Activated CD4-positive, alpha-beta T cell treated with anti-CD3 and anti-CD28 coated beads for 36 hours (primary cell): ENCODE measurements at places on chromosomes 1 and 21.
A peak's percentile ranks its signal among the peaks of the same experiment; 100 is the strongest.

GRCh38 chr21:46150491-46151121 is 4.8 kb downstream of the FTCD start:
- H3K4me1 ChIP-seq = no peaks in the 10 kb centered on the region
- no peaks in the 10 kb centered on the region for H3K36me3 ChIP-seq
- H3K27me3 ChIP-seq = no peaks in the 10 kb centered on the region
- DNase-seq = peak; percentile 1
- H3K4me3 ChIP-seq = no peak overlapping the region

DNA sequence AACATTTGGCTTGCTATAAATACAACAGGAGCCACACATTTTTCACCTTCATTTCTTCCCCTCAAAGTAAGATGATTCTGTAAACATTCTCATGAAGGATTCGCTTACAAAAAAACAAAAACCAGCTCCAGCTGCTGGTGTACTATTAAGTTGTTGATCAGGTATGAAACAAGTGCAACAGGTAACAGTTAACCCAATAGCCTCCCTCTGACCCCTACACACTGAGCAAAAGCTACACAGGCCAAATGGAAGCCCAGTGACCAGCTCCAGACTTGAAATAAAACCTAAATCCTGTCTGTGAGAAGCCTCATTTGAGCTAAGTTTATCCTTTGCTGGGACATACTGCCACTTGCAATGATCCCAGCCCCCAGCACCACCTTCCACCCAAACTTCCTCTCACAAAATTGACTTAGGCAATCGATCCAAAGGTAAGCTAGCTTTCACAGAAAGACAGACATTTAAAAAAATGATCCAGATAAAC is 991 bp downstream of the TIAM1 start:
- peaks cover 15% of the 10 kb centered on the region for H3K36me3 ChIP-seq
- H3K4me1 ChIP-seq = peaks cover 60% of the 10 kb centered on the region
- H3K27ac ChIP-seq = peak overlapping the region; percentile 93
- peak overlapping the region; percentile 85 for H3K4me3 ChIP-seq
- DNase-seq = no peak
- H3K27me3 ChIP-seq = peaks cover 5% of the 10 kb centered on the region

- no peak overlapping the region for H3K4me3 ChIP-seq
- DNase-seq = no peak
- no peaks in the 10 kb centered on the region for H3K36me3 ChIP-seq
- H3K27ac ChIP-seq = no peak overlapping the region
Observed at GRCh38 chr1:98099501-98099900, 178.7 kb upstream of the DPYD start.

GRCh38 chr1:75234562-75234961 is 100.4 kb downstream of the LHX8 start:
- no peaks in the 10 kb centered on the region for H3K36me3 ChIP-seq
- no peak overlapping the region for H3K4me3 ChIP-seq
- H3K27me3 ChIP-seq = peaks cover 2% of the 10 kb centered on the region
- H3K4me1 ChIP-seq = no peaks in the 10 kb centered on the region

- H3K27me3 ChIP-seq = no peaks in the 10 kb centered on the region
- no peak for DNase-seq
- no peak overlapping the region for H3K4me3 ChIP-seq
Observed at GRCh38 chr1:108590957-108591356, 31.1 kb downstream of the EEIG2 start.

DNA sequence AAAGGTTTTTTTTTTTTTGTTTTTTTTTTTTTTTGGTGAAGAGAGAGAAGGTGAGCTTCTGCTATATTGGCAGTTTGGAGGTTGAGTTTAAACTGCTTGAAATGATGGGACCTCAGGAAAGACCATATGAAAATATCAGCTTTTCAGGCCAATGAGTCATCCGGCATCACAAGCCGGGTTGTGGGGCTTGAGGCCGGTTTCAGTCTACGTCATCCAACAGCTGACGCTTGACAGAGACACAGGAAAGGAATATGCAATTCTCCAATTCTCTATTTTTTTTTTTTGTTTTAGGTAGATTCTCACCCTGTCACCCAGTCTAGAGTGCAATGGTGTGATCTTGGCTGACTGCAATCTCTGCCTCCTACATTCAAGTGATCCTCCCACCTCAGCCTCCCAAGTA is 52.4 kb downstream of the KCNJ6 start:
- H3K4me3 ChIP-seq = no peak overlapping the region
- no peaks in the 10 kb centered on the region for H3K4me1 ChIP-seq
- H3K36me3 ChIP-seq = no peaks in the 10 kb centered on the region
- peaks cover 10% of the 10 kb centered on the region for H3K27me3 ChIP-seq

- H3K4me1 ChIP-seq = no peaks in the 10 kb centered on the region
- no peak overlapping the region for H3K27ac ChIP-seq
- H3K36me3 ChIP-seq = no peaks in the 10 kb centered on the region
- DNase-seq = no peak
- no peak overlapping the region for H3K4me3 ChIP-seq
- peaks cover 2% of the 10 kb centered on the region for H3K27me3 ChIP-seq
Observed at GRCh38 chr1:6941786-6942185, 156.5 kb downstream of the CAMTA1 start.

- peak overlapping the region; percentile 94 for H3K27ac ChIP-seq
- no peak for DNase-seq
- H3K4me3 ChIP-seq = peak overlapping the region; percentile 96
- no peaks in the 10 kb centered on the region for H3K27me3 ChIP-seq
Observed at GRCh38 chr1:151347523-151348246, 633 bp upstream of the RFX5 start.

GRCh38 chr1:3727042-3727824 is 25.0 kb upstream of the CCDC27 start:
- H3K4me1 ChIP-seq = no peaks in the 10 kb centered on the region
- H3K27me3 ChIP-seq = peaks cover 2% of the 10 kb centered on the region
- H3K4me3 ChIP-seq = no peak overlapping the region

DNA sequence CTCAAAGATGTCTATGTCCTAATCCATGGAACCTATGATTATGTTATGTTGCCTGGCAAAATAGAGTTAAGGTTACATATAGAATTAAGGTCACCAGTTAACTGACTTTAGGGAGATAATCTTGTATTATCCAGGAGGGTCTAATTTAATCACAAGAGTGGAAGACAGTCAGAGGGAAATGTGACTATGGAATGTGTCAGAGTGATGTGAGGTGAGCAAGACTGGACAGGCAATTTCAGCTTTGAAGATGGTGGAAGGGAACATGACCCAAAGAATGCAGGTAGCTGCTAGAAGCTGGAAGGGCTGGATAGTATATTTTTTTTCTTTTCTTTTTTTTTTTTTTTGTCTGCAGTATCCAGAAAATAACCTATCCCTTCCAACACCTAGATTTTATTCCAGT is 241.7 kb upstream of the NEGR1 start:
- no peak for DNase-seq
- H3K27ac ChIP-seq = no peak overlapping the region
- no peak overlapping the region for H3K4me3 ChIP-seq
- no peaks in the 10 kb centered on the region for H3K4me1 ChIP-seq

GRCh38 chr1:14549897-14550620 is 48.4 kb upstream of the KAZN start:
- H3K27ac ChIP-seq = no peak overlapping the region
- H3K4me1 ChIP-seq = no peaks in the 10 kb centered on the region
- H3K36me3 ChIP-seq = no peaks in the 10 kb centered on the region

GRCh38 chr1:209461168-209461567 is 122.3 kb upstream of the CAMK1G start:
- no peaks in the 10 kb centered on the region for H3K4me1 ChIP-seq
- no peak for DNase-seq
- no peaks in the 10 kb centered on the region for H3K36me3 ChIP-seq
- H3K27ac ChIP-seq = no peak overlapping the region
